ENCODE measurements at places on chromosomes 1 and 21.

DNA sequence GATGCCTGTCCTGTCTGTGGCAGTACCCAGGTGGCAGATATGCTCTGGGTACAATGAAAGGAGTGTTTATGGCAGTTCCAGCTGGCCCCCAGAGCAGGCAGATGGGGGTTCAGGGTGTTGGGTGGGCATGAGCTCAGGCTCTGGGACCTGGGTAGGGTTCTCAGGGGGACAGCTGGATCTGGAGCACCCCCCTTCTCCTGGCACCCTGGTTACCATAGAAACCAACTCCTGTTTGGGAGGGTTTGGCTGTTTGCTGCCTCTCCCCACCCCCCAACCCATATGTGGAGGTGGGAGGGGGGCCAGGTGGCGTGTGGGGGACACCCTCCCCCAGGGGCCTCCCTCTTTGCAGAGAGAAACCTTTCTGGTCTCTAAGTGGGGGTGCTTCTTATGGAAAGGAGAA, 7.1 kb downstream of the FOXO6 start:
- no peak for DNase-seq

- no peak for DNase-seq
These were observed 21.5 kb upstream of the LEFTY2 start for GRCh38 chr1:225962440-225962975.

DNA sequence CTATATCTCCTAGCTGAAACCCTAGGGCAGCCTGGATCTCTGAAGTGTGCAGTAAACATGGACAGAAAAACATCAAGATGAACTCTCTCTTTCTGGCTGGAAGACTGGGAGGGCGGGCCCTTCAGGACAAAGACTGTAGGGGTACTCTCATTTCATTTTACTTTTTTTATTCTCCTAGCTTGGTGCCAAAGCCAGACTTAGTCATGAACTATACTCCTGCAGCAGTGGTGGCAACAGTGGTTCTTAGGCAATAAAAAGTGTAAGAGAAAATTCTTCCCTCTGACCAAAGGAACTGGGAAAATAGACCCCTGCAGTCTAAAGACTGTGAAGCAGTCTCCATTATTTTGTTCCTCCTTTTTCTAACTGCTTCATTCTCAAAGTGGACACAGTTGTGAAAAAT, 213.8 kb upstream of the JUN start:
- no peak for DNase-seq

GRCh38 chr1:202283379-202283844, 58.3 kb downstream of the UBE2T start:
- peak; percentile 99 for DNase-seq

GRCh38 chr1:74908797-74909196, 175.8 kb downstream of the TYW3 start:
- no peak for DNase-seq
